ENCODE measurements at places on chromosomes 7 and 10.

DNA sequence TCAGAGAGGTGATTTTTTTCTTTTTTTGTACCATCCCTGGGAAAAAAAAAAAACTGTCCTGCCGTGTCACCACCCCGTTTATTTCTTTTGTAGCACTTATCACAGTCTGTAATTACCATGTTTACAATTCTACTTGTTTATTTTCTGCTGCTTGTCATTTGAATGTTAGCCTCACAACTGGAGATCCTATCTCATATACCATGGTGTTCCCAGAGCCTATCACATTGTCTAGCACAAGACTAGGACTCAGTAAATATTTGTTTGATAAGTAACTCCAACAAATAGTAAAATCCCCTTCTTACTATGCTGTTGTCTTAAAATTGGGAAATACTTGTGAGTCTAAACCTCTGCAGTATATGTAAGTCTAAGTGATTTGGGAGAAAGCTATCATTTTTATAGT is 36.0 kb downstream of the MKLN1 start:
- DNase-seq: no peak

DNA sequence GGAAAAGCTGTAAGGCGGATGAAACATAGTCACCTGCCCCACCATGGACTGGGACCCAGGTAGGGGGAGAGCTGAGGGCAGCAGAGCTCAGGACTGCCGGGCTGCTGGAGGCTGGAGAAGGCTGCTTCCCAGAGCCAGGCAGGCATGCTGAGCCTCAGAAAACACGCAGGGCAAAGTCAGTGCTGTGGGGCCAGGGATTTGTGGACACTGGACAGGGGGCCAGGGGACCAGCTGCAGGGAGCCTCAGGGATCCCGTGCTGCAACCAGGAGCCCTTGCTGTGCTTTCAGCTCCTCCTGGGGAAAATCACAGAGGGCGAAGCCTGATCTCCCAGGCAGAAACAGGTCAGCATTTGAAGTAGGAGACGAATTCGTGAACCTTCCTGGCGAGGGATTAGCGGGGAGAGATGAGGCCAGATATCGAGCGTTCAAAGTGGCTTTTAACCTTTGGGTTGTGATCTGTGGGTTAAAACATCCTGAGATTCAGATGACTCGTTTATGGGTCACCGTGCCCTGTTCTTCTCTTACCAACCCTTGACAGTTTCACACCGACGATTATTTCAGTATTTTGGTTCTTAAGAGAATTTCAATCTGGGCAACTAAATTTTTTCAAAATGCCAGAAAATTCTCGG is 85.6 kb upstream of the SHH start:
- DNase-seq: no peak

DNA sequence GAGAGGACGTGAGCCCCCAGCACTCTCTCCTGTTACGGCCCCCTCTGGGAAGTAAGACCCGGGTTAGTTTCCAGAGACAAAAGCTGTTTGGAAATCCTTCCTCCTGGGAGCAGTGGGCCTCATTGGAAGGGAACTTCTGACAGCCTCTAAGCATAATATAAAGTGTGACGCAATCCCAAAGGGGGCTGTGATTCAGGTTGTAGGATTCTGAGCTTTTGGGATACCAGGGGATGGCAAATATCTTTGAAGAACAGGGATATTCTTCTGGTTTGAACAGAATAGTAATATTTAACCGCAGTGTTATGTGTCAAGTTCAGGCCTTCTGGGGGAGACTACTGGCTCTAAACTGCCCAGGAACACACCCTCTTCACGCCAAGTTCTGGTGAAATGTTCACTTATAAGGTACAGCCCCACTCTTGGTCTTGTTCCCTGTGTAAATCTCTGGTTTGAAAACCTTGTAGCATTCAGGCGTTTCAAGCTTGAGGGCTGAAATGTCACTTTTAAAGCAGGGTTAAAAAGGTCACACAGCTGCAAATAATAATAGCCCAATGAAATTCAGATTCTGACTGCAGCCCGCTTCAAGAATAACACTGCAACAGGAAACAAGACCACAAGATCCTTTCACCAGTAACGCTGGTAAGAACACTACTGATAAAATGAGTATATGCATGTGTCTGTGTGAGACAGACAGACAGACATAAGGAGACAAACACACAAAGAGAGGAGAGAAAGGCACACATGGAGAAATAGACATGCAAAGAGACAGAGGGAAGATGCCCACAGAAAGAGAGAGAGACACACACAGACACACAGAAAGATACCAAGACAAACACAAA is 69.0 kb downstream of the CREB5 start:
- DNase-seq: no peak

DNA sequence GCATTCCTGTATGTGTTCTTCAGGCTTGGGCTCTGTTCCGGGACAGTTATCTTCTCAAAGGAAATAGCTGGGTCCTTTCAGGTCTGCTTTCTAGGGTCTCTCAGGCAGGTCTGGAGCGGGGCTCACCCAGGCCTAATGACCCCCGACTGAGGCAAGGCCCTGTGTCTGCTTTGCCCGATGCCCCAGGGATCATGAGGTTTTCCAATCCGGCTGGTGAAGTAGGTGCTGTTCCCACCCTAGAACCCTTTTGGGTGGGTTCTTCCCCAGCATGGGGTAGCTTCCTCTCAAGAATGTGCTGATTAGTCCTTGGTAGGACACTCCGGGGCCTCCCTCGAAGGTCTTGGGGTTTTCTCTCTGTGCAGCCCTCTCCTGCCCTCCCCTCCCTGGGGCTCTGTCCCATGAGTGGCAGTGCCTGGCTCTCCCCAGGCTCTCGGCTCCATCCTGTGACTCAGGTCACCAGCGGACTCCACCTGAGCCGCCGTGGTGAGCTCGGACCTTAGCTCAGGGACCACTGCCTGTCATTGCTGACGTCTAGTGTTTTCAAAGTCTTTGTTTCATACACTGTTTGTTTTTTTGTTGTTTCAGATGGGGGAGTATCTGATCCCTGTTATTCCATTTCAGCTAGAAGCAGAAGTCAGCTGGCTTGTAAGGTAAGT is 71.0 kb upstream of the NKX6-2 start:
- DNase-seq: no peak

DNA sequence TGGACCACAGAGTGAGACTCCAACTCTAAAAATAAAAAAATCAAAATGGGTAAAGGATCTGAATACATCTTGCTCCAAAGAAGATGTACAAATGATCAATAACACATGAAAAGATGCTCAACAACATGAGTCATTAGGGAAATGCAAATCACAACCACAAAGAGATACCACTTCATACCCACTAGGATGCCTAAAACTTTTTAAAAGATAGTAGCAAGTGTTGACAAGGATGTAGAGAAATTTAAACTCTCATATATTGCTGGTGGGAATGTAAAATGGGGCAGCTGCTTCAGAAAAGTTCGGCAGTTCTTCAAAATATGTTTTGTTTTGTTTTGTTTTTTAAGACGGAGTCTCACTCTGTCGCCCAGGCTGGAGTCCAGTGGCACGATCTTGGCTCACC is 45.7 kb upstream of the GTF2IRD1 start:
- no peak for DNase-seq

DNA sequence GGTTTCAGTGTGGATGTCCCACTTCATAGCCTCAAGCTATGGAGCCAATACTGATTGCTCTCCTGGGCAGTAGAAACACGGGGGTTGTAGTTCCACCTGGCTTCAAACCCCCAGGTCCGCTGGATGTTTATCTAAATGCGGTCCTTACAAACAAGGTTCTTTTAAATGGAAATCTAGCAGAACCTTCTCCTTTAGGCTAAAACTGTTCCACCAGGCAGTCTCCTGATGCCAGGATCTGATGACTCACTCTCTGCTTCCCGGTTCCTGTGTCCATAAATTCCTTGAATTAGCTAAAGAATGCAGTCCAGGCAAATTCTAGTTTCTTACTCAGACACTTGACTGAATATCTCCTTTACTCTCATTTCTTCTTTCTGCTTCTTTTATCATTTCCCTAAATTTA is 108.4 kb upstream of the FAM3C start:
- DNase-seq: peak; percentile 67

Measured in bronchial epithelial cell (primary cell).